CD4-positive, alpha-beta T cell (primary cell): ENCODE measurements at places on chromosomes 6 and 20.

- H3K27ac ChIP-seq = no peak overlapping the region
- H3K27me3 ChIP-seq = no peaks in the 10 kb centered on the region
- H3K36me3 ChIP-seq = no peaks in the 10 kb centered on the region
- no peak for DNase-seq
These were observed 149.2 kb downstream of the PHACTR1 start for GRCh38 chr6:12865671-12866181.

DNA sequence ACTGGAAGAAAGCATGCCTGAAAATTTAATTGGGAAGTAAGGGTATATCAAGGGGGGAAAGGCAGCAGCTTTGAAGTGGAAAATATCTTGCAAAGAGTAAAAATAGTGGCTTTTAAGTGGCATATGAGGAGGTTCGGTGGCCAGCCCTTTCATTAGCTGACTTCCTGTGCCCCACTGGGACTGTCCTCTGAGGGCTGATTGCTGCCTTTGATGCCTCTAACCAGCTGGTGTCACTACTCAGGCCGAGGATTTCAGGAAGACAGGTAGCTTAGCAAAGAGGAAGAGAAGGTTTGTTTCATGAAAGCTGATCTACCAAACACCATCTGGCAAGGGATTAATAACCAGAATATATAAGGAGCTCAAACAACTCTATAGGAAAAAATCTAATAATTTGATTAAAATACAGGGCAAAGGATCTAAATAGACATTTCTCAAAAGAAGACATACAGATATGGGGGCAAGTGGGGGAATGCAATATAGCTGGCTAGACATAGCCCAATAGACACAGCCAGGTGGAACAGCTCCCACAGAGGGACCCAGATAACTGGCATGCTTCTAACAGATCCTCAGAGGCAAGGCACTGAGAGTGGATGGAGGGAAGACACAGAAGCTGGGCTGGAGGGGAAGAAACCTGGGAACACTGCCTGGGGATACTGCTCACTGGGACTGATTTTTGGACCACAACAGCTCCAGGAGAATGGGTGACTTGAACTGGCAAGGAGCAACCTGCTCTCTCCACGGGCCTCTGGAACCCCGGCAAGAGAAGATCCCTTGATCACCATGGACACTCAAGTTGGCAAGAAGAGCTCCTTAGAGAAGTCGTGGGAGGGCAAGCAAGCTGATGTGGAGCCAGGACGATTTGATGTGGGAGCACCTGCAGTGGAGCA lies 33.2 kb downstream of the CCN2 start:
- H3K4me1 ChIP-seq = no peaks in the 10 kb centered on the region
- H3K27ac ChIP-seq = no peak overlapping the region
- peaks cover 2% of the 10 kb centered on the region for H3K27me3 ChIP-seq
- no peaks in the 10 kb centered on the region for H3K36me3 ChIP-seq
- no peak for DNase-seq

DNA sequence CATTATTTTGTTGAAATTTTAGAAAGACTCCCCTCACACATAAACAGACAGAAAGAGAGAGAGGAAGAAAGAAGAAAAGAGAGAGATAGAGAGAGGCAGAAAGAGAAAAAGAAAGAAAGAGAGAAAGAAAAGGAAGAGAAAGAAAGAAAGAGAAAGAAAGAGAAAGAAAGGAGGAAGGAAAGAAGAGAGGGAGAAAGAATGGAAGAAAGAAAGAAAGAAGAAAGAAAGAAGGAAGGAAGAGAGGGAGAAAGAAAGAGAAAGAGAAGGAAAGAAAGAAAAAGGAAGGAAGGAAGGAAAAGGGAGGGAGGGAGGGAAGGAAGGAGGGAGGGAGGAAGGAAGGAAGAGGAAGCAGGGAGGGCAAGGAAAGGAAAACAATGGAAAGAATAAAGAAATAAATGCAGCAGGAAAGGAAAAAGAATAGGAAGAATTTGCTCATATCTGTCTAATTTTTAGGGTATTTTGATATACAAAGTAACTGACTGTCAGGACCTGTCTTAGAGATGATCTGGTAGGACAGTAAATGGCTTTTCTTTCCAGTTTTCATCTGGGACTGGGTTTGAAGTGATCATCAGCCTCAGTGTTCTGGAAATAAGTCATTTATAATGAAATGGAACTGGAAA lies 325.6 kb downstream of the LAMA2 start:
- DNase-seq = no peak
- no peak overlapping the region for H3K4me3 ChIP-seq
- no peak overlapping the region for H3K27ac ChIP-seq
- no peaks in the 10 kb centered on the region for H3K4me1 ChIP-seq

GRCh38 chr6:137332637-137333280 lies 113.6 kb upstream of the IFNGR1 start:
- no peak for DNase-seq
- no peak overlapping the region for H3K27ac ChIP-seq
- no peaks in the 10 kb centered on the region for H3K36me3 ChIP-seq
- H3K4me3 ChIP-seq = no peak overlapping the region

- no peak overlapping the region for H3K27ac ChIP-seq
- H3K4me3 ChIP-seq = no peak overlapping the region
- H3K4me1 ChIP-seq = no peaks in the 10 kb centered on the region
- no peaks in the 10 kb centered on the region for H3K36me3 ChIP-seq
- no peak for DNase-seq
These were observed 16.4 kb upstream of the MAS1 start for GRCh38 chr6:159874435-159874834.

- H3K27me3 ChIP-seq = no peaks in the 10 kb centered on the region
- H3K4me3 ChIP-seq = no peak overlapping the region
- H3K4me1 ChIP-seq = no peaks in the 10 kb centered on the region
- no peak overlapping the region for H3K27ac ChIP-seq
- no peaks in the 10 kb centered on the region for H3K36me3 ChIP-seq
These were observed 94.7 kb upstream of the SLC2A12 start for GRCh38 chr6:134147034-134147533.
